ENCODE measurements at places on chromosomes 4 and X. TPM values are rescaled to one million over a fixed set of nuclear protein-coding genes. Genes with fewer than 3 reads are reported as not detected.

The MTTP gene
- 1.9 TPM for total RNA-seq

The TEX13D gene
- total RNA-seq = not detected

The PASD1 gene
- total RNA-seq = not detected

The SHROOM2 gene
- total RNA-seq = 7.5 TPM

The ZNF141 gene
- total RNA-seq = 2.9 TPM

The SSX3 gene
- not detected for total RNA-seq

The GAGE12H gene
- total RNA-seq = not detected

The TSPAN6 gene
- total RNA-seq = 17.2 TPM

The INPP4B gene
- 32.7 TPM for total RNA-seq

The VSIG4 gene
- total RNA-seq = 157 TPM

The STBD1 gene
- total RNA-seq = 19.9 TPM

The LGI2 gene
- total RNA-seq = 2.2 TPM

The NAP1L2 gene
- total RNA-seq = 0.11 TPM

The TSPAN5 gene
- total RNA-seq = 5.2 TPM

The TKTL2 gene
- total RNA-seq = not detected

The TSPYL2 gene
- 42.3 TPM for total RNA-seq

The ATP1B4 gene
- not detected for total RNA-seq

The SFRP2 gene
- 56.2 TPM for total RNA-seq
